ENCODE measurements at places on chromosomes 11 and 22. TPM values are rescaled to one million over a fixed set of nuclear protein-coding genes. Genes with fewer than 3 reads are reported as not detected.

The PRG2 gene
- total RNA-seq: not detected

The OR5AL1 gene
- not detected for total RNA-seq

The ART1 gene
- total RNA-seq: 0.58 TPM

The OR8A1 gene
- not detected for total RNA-seq

DNA sequence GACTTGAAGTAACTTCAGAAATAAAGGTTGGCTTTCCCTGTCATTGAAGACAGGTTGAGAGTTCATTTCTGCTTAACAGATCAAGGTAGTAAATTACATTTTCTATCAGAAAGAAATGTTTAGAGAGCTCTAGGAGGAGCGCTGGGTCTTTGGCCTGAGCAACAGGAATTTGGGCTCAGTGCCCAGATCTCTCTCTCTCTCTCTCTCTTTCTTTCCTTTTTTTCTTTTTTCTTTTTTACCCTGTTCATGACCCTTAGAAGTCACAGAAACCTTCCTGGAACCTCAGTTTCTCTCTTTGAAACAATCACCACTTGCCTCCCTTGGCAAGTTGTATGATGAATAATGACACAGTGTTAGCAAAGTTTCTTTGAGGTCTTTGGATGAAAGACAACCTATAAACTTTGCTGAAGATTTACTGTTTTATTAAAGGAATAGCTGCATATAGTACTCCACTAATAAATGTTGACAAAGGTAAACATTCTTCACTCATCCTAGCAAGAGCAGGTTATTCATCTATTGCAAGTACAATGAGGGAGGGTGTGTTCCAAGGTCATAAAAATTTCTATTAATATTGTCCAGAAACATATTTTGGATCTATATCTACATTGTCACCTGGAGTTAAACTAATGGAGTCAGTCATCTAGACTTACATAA is 35.5 kb upstream of the RASSF10 start:
- DNase-seq: no peak

- no peak for DNase-seq
Measured at GRCh38 chr11:58893899-58894298, 45.4 kb upstream of the GLYATL1 start.

- DNase-seq: no peak
Measured at GRCh38 chr11:119641983-119642745, 86.8 kb downstream of the NECTIN1 start.

DNA sequence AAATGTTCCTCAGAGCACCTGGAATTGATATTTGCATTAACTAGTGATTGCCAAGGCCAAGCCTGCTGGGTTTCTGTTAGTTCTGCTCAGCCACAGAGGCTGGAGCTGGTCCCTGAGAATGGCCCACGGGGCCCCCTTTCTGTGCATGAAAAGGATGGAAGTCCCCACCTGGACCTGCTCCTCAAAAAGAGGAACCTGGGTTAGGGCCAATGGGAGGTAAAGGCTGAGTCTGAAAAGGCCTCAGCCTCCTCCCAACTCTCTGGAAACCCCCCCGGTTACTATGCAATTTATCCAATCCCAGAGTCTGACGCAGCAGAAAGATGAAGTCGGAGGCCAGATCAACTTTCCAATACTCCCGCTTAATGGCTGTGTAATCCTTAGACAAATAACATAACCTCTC is 6.8 kb upstream of the CREB3L1 start:
- DNase-seq: no peak

GRCh38 chr11:118265954-118266353 is 1.9 kb upstream of the MPZL2 start:
- peak; percentile 20 for DNase-seq

DNA sequence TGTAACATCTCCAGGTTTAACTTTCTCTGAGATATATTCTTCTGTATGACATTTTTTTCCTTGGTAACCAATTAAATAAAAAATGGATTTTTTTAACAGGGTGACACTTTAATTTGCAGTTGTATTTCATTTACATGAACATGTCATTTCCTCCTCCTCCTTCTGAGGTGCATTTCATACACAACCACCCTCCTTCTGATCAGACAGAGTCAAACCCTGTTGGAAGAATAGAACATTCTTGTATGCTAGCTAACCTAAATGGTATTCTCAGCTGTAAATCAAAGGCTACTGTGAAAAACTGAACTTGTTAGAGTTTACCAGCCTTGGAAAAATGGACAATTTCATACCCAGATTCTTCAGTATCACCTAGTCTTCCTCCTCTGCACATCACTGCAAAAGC is 52.7 kb upstream of the CHRM4 start:
- DNase-seq: no peak

DNA sequence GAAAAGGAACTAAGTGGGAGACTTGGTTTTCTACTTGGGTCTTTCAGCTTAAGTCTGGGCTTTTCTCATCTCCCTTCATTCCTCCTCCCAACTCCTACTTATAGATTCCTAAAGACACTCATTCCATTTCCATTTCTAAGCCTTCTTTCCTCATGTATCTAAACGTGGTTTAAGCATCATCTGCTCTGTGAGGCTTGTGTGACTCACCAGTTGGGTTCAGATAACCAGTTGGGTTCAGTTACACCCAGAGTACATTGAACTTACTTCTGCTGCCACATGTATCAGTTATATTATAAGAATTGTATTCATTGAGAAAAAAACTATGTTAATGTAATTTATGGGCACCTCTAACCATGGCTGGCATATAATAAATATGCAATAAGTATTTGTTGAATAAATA is 831.2 kb upstream of the CCDC90B start:
- DNase-seq: no peak

DNA sequence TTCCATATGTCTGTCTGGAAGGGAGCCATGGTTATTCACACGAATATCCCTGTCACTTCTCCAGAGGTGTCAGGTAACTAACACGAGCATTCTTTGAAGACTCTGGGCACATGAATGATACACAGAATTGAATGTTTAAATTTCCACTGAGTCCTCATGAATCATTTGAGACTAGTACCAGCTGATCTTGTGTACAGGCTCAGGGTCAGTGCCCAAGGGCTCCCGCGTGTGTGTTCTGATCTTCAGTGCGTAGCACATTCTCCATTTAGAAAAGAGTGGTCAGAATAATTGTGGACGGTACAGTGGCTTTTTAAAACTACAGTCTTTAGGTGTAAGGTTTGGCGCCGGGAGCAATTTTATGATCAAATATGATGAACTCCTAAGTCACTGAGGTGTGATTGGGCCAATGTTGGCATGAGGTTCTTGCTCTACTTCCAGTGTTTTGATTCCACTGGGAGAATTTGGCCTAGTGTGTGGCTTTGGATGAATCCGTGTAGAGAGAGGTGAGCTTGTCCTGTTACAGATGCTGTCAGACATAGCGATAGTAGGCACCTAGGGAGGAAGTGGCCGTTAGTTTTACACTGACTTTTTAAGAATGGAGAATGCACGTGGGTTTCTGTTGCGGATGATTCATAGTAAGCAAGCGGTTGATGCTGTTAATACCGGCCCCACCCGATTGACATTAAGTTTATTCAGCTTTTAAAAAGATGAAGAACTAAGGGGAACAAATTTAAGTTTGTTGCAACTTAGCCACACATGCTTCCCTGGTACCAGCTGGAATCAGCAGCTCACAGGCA is 22.2 kb downstream of the NUP50 start:
- DNase-seq: no peak

GRCh38 chr11:105202422-105202821 is 62.9 kb upstream of the CARD18 start:
- no peak for DNase-seq

GRCh38 chr11:48043111-48043990 is 63.0 kb downstream of the PTPRJ start:
- DNase-seq: no peak

GRCh38 chr11:34745195-34745594 is 124.3 kb downstream of the EHF start:
- no peak for DNase-seq
